ENCODE measurements at places on chromosomes 16 and 17. TPM values are rescaled to one million over a fixed set of nuclear protein-coding genes. Genes with fewer than 3 reads are reported as not detected.

The HBA1 gene
- total RNA-seq: not detected

GRCh38 chr17:28320215-28321061 lies 1.4 kb downstream of the TMEM97 start:
- no peak for DNase-seq

- no peak for DNase-seq
Observed at GRCh38 chr16:7167626-7168025, 165.0 kb upstream of the RBFOX1 start.

DNA sequence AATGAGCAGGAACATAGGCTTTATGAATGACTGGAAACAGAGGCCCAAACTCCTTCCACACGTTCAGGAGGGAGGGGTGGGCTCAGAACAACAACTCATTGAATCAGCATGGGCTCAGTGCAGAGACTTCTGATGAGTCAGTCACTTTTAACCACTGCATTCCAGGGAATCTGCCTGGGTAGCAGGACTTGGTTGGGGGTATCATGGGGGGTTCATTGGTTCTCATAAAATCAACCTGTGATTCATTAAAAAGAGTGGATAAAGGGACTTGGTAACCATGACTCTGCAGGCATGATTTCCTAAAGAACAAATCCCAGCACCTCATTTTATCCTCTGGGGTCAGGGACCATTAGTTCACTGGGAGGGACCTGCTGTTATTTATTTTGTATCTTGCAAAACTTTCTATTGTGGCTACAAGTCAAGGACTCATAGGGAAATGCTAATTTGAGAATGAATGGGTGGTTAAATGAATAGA lies 13.8 kb downstream of the ITGB3 start:
- no peak for DNase-seq

DNA sequence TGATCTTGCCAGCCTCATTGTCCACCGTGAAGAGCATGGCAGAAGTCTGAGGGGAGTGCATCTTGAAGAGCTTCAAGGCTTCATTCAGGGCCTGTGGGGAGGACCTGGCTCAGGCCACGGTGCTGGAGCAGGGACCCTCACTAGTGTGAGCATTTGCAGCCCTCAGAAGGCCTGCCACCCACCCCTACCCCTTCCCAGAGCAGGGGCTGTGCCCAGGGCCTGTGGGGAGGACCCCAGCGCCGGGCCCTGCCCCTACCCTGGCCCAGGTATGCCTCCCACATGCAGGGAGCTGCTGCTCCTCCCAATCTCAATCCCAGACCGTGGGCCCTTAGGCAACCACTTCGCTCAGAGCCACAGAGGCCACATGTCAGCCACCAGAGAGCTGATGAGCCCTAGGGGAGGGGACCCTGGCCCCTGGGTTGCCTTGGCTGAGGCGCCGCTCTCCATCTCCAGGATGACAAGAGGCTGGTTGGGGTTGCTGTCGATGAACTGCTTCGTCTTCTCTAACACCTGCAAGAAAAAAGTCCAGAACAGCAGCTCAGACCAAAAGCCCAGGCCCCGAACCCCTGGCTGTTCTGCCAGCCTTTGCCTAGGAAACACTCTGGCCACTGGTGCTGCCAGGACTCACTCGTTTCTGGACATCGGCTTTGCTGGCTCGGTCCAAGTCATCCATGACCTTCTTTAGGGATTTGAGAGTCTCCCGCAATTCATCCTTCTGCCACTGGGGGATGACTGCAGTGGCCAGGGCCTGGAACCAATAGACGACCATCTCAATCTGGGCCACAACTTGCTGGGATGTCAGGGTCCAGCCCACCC lies 1.8 kb upstream of the EXOSC6 start:
- DNase-seq: peak; percentile 49

- no peak for DNase-seq
Observed at GRCh38 chr16:30853758-30854157, 40.1 kb downstream of the BCL7C start.
